ENCODE measurements at places on chromosomes 5 and 9.
A peak's percentile ranks its signal among the peaks of the same experiment; 100 is the strongest.

GRCh38 chr5:68173007-68173406, 42.5 kb upstream of the PIK3R1 start:
- DNase-seq: no peak

DNA sequence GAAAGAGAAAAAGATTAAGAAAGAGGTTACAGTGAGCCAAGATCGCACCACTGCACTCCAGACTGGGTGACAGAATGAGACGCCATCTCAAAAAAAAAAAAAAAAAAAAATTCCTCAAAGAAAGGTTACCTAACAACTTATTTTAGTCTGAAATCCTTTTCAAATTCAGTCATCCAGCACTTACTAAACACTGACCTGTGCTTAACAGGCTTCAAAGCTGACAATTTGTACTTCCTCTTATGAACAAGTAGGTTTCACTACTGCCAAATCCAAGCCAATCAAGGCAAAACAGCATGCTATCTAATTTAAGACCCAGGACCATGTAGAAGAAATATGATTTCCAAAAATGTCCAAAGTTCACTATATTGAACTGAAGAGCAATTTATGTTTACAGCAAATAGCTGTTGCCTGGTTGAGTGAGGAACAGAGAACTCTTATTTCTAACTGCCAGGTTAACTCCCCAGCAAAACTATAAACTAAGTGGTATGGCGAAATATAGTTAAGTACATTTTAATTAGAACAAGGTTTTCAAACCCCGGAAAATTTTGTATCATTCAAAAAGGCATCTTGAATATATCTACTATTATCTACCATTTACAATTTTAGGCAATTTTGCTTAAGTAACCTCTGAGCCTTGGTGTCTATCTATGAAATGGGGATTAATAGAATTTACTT, 13.4 kb downstream of the PWWP2A start:
- peak; percentile 65 for DNase-seq

GRCh38 chr9:133141833-133142595, 21.0 kb upstream of the RALGDS start:
- DNase-seq: no peak

- peak; percentile 66 for DNase-seq
Measured at GRCh38 chr5:159571501-159572244, 241.4 kb upstream of the IL12B start.

- DNase-seq: peak; percentile 87
Measured at GRCh38 chr5:9468060-9468388, 77.9 kb downstream of the SEMA5A start.

DNA sequence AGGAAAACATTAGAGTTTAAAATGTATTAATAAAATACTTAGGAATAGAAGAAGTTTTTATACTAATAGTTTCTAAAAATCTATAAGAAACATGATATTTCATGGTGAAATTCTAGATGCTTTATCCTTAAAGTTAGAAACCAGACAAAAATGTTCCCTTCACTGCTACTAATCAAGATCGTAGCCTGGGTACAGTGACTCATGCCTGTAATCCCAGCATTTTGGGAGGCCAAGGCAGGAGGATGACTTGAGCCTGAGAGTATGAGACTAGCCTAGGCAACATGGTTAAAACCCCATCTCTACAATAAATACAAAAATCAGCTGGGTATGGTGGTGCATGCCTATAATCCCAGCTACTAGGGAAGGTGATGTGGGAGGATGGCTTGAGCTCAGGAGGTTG, 30.4 kb upstream of the KLF9 start:
- no peak for DNase-seq

DNA sequence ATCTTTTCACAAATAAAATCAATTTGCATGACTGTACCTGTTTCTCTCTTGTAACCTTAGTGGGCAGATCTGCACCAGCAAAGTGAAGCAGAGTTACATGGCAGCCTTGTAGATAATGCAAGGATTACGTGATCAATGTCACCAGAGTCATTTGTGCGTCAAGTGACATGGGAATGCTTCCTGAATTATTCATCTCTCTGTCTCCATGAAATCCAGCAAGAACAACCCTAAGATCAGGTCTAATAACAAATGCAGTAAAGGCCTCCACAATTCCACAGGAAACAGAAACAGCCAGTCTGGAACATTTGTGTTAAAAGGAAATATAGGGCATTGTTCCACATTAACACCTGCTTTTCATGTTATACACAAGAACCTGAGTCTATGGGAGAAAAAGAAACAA, 7.8 kb downstream of the GZMA start:
- no peak for DNase-seq

GRCh38 chr5:137304226-137304874, 194.8 kb downstream of the SPOCK1 start:
- no peak for DNase-seq

DNA sequence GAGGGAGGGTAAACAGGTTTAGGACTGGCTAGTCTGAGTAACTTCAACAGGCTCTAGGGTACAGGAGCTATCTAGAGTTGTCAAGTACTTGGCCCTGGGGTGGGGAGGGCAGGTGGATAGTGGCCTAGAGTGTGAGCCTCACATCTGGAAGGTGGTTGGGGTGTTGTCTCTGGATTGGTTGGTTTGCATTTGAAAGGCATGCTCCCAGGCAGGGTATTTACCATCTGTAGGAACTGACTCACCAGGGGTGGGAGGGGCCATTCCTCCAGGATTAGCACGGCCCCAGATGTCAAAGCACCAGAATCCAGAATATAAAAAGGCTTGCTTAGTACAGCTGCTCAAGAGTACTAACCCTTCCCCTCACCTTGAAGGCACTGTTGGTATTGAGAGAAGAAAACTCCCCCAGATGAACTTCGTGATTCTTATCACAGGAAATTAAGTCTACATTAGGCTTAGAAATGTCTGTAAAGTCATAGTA, 193.3 kb downstream of the NTRK2 start:
- peak; percentile 48 for DNase-seq

DNA sequence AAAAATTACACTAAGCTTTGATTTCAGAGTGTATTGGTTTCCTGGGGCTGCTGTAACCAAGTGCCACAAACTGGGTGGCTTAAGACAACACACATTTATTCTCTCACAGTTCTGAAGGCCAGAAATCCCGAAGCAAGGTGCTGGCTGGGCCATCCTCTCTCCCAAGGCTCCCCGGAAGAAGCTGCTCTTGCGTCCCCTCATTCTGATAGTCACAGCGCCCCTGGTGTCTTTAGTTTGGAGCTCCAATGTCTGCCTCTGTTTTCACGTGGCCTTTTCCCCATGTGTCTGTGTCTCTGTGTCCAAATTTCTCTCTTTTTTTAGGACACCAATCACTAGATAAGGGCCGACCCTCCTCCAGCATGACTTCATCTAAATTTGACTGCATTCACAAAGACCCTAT, 56.7 kb downstream of the ROPN1L start:
- DNase-seq: no peak

GRCh38 chr9:75156858-75157257, 68.5 kb downstream of the OSTF1 start:
- no peak for DNase-seq

- DNase-seq: no peak
Measured at GRCh38 chr5:68348447-68349222, 133.1 kb downstream of the PIK3R1 start.

GRCh38 chr5:173498286-173498685, 118.2 kb downstream of the BOD1 start:
- peak; percentile 73 for DNase-seq

DNA sequence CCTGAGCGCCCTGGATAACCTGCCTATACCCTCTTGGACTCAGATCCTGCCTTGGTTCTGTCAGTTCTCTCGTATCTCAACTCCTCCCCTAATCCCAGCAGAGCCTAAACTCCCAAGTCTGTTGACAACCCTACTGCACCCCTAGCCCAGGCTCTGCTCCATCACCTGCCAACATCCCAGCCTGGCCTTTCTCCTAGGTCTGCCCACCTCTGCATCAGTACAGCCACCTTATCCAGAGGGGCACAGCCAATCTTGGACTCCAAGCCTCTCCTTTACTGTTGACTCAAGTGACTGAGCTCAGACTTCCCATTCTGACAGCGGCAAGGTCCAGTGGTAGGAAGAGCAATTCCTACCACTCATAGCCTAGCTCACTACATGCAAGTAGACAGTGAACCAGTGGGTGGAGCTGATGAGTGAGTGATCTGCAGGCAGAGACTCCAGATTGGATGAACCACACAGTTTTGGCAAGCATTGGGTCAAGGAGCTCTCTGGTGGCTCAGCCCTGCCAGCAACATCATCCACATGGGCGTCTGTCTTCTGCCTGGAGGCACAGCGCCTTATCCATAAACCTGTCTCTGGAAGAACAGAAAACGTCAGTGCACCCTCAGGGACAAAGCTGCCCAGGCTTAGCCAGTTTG, 26.5 kb downstream of the TRMO start:
- peak; percentile 27 for DNase-seq

DNA sequence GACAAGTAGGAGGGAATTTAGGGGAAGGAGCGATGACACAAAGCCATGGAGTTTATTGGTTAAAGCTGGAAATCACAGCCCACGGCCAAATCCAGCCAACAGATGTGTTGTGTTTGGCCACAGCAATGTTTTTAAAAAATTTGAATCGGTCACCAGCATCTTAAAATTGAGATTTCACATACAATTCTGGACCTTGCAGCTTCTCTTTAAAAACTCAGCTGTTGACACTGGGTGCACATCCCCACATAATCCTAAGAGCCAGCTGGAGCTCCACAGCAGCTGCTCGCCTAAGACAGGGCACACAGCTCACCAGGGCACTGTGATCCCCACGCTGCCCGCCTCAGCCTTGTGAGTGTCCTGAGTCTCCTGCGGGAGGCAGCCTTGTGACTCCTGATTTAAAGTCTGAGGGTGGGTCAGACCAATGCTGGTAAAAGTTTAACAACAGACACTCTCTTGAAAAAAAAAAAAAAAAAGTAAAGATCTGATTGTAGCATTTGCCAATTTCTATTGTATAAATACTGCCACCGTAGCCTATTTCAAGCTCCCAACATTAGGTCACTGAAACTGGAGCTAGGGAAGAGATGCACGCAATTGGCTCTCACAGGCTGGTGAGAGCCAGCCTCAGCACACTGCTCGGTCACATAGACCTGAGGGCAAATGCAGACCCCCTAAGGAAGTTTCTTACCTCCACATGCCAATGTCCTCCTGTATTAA, 124.8 kb downstream of the HSD17B3 start:
- DNase-seq: no peak

- no peak for DNase-seq
Measured at GRCh38 chr5:36679221-36679989, 73.0 kb downstream of the SLC1A3 start.

DNA sequence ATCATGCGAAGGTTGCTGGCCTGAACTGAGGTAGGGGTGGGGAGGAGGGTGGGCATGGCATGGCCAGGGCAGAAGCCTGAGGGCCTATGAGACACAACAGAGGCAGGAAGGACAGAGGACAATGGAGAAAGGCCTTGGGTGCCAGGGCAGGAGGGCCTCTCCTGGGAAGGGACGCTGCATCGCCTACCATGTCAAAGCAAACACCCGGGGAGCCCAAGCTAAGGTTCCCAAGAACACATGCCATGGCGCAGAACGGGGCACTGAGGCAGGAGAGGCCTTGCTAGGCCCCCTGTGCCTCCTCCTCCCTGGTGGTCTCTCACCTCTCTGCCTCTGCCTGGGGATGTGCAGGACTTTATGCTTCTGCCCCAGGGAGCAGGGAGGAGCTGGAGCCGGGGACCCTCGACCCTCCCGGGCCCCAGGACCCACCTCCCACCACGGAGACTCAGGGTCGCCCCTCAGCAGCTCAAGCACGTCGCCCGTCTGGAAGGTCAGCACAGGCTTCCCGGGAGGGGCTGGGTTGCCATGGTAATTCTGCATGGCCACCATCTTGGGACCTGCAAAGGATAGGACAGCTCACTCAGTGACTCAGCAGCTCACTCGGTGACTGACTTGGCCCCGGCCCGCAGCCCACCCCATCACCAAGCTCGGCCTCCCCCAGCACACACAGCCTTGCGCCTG, 40.3 kb upstream of the SARDH start:
- no peak for DNase-seq

DNA sequence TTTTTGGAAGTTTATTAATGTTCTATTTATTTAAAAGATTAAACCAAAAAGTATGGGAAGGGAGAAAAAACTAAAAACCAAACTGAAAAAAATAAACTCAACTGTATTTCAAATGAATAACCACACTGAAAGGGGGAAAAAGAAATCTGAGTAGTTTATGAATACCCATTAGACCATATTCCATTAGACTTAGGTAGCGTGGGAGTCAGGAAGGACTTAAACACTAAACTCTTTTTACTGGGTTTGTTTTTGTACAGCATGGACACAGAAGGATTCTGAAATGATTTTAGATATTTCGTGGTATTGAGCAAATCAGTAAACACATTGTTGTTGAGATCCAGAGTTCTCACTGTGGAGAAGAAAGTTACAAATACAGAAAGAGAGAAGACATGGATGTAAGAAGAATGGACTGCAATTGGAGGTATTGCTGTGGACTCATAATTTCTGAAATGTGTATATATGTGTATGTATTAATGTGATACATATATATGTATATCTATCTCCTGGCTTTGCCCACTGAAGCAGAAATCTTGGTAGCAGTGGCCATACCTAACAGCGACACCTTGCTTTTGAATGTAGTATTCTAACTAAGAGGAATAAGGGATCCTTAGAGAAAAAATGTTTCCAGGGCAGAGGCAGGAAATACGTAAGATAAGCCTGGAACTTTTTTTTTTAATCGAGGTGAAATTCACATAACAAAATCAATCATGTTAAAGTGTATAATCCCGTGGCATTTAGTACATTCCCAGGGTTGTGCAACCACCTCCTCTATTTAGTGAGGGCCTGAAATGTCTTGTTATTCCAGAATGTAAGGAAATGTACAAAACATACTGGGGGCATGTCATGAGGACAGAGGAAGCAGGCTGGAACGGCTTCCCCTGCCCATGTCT, 228.8 kb downstream of the SMARCA2 start:
- no peak for DNase-seq

GRCh38 chr9:121930956-121931355, 162.2 kb downstream of the TTLL11 start:
- DNase-seq: no peak

- DNase-seq: no peak
Measured at GRCh38 chr9:103991698-103992097, 102.4 kb upstream of the SMC2 start.

DNA sequence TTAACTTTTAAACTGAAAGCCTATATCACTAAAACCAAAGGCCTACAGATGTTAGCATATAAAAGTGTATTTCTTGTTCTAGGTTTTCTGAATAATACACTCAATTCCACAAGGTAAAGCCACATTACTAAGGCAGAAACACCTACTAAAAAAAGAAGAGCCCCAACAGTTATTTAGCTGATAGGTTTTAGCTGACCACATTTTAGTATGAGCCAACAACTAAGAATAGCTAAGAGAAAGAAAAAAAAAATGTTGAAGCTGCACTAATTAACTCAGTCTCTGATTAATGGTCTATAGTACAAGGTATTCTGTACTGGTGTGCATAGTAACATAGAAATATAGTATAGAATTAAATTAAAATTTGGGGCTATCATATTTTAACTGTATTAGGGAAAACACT, 23.5 kb downstream of the ZFR start:
- DNase-seq: no peak

DNA sequence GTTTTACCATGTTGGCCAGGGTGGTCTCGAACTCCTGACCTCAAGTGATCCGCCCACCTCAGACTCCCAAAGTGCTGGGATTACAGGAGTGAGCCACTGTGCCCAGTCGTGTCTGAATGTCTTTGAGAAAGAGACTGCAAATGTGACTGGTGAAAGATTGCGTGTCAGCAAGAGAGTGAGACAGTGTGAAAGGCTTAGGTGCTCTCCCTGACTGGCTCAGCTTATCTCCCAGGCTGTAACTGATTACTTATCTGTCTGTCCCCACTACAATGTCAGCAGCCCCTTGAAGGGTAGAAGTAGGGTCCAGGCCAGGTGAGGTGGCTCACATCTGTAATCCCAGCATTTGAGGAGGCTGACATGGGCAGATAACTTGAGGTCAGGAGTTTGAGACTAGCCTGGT, 3.4 kb upstream of the FGFR4 start:
- no peak for DNase-seq
